ENCODE measurements at places on chromosomes 11 and 22.

- no peak for DNase-seq
Measured at GRCh38 chr22:20125201-20126174, 6.1 kb upstream of the ZDHHC8 start.

DNA sequence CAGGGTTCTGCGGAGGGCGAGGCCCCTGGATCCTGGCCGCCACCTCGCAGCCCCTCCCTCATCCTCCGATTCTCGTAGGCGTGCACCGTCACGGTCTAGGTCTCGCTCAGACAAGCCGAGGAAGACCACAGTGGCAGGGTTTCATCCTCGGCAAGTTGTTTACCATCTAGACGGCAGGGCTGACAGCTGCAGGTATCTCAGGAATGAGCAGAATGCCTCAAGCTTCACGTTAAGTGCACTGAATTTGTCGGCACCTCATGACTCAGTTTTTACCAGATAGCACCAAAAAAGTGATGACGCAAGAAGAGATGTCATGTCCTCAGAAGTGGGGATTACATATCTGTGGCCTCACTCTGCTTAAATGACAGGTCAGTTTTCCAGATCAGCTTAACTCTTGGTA is 35.1 kb downstream of the WT1 start:
- no peak for DNase-seq

DNA sequence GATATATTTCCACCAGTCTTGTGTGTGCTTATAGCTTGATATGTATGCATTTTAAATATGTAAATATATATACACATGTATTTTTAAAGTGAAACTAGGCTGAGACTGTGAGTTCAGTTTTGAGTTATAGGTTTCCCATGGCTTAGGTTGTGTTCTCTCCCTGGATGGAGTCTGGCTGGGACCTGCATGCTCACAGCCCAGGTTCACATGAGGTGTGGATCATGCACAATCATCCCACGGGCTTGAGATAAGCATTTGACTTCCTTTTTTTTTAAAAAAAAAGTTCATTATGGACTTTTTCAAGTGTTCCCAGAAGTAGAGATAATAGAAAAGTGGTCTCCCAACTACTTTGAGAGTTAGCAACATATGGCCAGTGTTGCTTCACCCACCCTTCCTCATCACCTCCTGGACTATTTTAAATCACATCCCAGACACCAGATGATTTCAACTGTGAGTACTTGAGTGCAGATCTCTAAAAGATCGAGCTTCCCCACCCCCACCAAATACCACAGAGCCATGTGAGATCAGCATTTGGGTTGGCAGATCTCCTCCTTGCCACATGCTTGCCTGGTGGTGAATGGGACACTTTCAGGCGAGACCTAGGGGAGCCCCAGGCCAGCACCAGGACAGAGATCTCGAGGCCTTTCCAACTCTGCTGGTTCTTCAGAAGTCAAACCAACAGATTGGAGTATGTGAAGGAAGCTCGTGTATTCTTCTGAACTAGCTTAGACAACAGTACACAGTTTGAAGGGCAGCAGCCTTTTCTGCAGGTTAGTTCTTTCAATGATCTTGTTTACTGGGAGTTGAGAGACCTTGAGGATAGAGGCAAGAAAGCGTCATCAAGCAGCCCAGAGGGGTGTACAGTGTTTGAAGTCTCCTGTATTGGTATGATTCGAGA is 15.9 kb downstream of the MED15 start:
- no peak for DNase-seq

- no peak for DNase-seq
Measured at GRCh38 chr11:61028135-61028729, 56.8 kb downstream of the CD6 start.

DNA sequence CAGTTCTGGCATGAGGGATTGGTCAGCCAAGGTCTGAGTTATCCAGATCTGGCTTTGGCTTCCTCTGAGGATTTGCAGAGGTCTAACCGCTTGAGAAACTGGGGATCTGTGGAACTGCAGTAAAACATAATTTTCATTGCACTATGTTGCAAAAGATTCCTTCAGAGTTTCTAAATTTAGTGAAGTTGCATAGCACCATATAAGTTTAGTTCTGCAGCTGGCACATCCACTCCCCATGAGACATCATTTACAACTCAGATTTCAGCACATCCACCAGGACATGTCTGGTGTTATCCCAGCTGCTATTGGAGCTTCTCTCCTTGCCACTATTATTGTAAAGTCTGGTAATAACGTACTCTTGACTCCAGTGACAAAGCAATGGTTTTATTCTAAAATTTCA is 181.5 kb downstream of the CWF19L2 start:
- DNase-seq, result no peak

GRCh38 chr11:56916162-56916561 is 72.6 kb upstream of the OR5AK2 start:
- DNase-seq, result no peak

DNA sequence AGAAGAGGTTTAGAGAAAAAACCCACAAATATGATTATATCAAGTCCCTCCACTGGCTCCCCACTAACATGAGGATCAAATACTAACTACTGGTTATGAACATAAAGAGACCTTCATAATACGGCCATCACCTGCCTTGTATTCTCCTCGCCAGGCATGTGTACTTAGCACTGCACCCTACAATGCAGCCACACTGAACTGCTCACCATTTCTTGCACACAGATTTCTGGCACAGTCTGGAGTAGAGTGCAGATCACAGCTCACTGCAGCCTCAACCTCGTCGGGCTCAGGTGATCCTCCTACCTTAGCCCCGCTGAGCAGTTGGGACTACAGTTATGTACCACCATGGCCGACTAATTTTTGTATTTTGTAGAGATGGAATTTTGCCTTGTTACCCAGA is 13.1 kb downstream of the OSBP start:
- no peak for DNase-seq

- DNase-seq, result no peak
Measured at GRCh38 chr11:78414321-78415051, 3.1 kb downstream of the GAB2 start.

DNA sequence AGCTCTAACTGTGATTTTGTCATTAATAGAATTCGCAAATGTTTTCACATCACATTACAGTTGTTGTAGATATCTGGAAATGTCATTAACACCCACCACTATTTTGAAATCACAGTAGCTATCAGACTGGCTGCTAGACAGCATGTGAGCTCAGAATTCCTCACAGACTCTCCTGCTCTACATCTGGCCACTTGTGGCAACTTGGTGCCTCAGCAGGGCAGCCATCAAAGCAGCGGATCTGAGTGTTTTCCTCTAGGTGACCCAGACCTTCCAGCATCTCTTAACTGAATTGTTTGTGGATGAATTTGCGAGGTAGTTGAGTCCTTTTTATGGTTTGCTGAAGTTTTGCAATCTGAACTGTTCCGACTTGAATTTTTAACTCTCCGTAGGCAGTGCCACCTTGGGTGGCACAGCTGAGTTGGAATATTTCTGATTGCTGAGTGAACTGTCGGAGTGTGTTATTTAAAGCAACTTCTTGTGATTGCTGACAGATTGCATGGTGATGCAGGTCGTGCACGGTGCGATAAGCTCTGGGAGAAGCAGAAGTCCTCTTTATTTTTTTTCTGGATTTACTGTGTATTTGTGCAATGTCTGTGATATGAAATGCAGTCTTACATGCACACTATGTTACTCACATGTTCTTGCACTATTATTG is 114.0 kb upstream of the PLET1 start:
- DNase-seq, result no peak

- no peak for DNase-seq
Measured at GRCh38 chr11:85930879-85931366, 75.7 kb downstream of the CCDC83 start.

DNA sequence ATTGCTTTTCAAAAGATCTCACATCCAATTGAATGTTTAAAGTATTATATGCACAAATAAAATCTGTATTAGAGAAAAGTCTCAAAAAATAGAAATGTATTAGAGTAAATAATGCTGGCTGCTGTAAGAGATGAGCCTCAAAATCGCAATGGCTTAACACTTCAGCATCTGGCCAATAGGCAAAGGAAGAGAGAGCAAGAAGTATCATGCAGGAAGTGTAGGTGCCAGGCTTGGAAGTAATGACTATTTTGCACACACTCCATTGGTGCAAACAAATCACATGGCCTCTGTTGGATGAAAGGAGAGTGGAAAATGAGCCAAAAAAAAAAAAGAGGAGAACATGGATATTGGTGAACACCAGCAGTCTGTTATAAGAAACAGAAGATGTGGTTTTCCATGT is 193.0 kb upstream of the E2F8 start:
- DNase-seq, result no peak

- DNase-seq, result no peak
Measured at GRCh38 chr22:20176421-20177085, 25.7 kb upstream of the CCDC188 start.

GRCh38 chr11:43504316-43504950 is 145.7 kb downstream of the TTC17 start:
- no peak for DNase-seq

- no peak for DNase-seq
Measured at GRCh38 chr11:30000986-30001750, 15.7 kb downstream of the KCNA4 start.

- no peak for DNase-seq
Measured at GRCh38 chr22:22026157-22026831, 43.7 kb upstream of the TOP3B start.

DNA sequence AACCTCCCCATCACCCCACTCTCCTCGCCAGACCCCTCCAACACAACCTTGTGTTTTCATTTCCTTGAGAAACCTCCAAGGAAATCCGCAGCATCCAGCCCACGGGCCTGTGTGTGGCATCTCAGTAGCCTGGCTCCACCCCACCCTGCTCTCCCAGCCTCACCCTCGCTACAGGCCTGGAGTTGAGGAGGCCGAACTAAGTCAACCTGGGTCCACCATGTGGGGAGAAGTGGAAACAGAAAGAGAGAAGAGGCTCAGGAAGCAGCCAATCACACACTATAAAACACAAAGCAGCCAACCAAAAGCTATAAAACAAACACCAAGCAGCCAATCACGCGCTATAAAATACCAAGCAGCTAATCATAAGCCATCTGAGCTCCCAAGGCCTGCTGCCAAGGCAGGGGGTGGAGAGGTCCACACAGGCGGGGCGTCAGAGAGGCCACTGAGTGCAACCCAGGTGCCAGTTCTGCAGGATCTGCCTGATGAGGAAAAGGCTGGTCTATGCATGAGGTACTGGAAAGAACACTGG is 72.0 kb downstream of the MICAL3 start:
- DNase-seq, result no peak

DNA sequence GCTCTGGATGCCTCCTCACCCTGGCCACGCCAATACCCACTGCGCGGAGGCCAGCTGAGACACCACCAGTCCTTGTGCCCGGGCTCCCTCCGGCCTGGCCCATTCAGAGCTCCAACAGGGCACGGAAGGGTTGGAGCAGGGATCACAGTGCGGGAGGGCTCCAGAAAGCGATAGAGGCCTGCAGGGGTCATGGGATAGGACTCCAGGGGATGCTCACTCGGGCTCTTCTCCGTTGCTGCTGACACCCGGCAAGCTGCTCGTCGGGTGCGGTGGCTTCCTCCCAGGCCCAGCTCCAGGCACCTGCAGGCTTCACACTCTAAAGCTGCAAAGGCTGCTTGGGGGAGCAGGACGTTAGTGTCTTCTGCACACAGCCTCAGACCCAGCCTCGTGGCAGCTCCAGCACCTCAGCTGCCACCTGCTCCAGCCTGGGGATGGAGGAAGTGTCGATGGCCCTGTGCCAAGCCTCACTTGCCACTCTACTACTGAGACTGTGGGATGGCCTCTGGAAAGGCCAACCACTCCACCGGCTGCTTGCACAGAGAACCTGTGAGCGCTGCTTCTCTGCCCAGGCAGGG is 10.6 kb downstream of the WNT7B start:
- no peak for DNase-seq

GRCh38 chr11:67311051-67311555 is 7.8 kb downstream of the SSH3 start:
- DNase-seq, result no peak

- DNase-seq, result no peak
Measured at GRCh38 chr11:34235189-34235588, 122.6 kb downstream of the ABTB2 start.

DNA sequence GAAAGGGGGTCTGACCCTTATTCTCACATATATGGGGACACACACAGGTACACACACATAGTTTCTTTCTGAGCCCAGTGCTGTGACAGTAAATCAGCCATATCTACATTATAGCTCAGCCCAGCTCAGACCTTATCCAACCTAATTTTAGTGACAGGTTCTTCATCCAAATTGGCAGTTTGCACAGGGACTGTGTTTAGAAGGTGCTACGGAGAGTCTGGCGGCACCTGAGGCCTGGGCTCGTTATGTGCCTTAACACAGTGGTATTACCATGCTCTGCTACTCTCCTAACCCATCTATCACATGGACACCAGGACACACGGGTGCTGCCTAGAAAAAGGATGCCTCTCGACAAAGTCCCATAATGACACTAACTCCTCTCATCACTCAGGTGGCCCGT is 109.3 kb downstream of the GALNT18 start:
- no peak for DNase-seq

- no peak for DNase-seq
Measured at GRCh38 chr22:35523167-35523947, 17.3 kb upstream of the RASD2 start.

- DNase-seq, result no peak
Measured at GRCh38 chr11:61974766-61975631, 7.6 kb upstream of the FTH1 start.

GRCh38 chr11:2419638-2420501 is 19.3 kb downstream of the TSSC4 start:
- peak; percentile 53 for DNase-seq

DNA sequence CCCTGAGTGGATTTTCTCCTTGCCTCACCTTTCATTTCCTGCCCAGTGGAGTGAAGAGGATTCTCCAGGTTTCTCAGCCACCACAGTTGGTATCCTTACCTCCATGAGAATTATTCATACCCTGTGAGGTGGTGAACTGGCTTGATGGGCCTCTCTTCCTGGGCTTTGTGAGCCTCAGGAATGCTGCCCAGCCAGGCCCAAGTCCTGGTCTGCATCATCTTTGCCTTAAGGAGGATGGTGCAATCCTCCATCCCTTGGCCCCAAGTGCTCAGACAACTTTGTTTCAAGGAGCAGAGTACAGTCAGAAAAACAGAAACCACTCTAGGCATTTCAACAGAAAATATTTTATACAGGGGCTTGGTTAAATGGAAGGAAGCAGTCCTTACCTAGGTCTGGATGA is 114.2 kb upstream of the CADM1 start:
- DNase-seq, result no peak

GRCh38 chr11:57460022-57460757 is at the start of gene RTN4RL2:
RTN4RL2 (plus strand) TSS chr11:57460528; CDS start chr11:57460866, 338 bp downstream.
- no peak for DNase-seq

- DNase-seq, result no peak
Measured at GRCh38 chr11:1259561-1259960, 36.7 kb downstream of the MUC5B start.

- DNase-seq, result no peak
Measured at GRCh38 chr11:38935941-38936340, 2337.9 kb upstream of the RAG2 start.

DNA sequence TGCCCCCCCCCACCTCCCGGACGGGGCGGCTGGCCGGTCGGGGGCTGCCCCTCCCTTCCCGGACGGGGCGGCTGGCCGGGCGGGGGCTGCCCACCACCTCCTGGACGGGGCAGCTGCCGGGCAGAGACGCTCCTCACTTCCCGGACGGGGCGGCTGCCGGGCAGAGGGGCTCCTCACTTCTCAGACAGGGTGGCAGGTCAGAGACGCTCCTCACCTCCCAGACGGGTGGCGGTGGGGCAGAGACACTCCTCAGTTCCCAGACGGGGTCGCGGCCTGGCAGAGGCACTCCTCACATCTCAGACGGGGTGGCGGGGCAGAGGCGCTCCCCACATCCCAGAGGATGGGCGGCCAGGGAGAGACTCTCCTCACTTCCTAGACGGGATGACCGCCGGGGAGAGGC is 24.0 kb downstream of the RNF185 start:
- DNase-seq, result no peak

GRCh38 chr11:68658661-68659060 is 25.7 kb upstream of the GAL start:
- no peak for DNase-seq

GRCh38 chr11:2529173-2529572 is 84.4 kb downstream of the KCNQ1 start:
- DNase-seq, result no peak
